Colonic mucosa (tissue), 4 donors: ENCODE measurements at places on chromosomes 16 and 17. TPM values are rescaled to one million over a fixed set of nuclear protein-coding genes. Genes with fewer than 3 reads are reported as not detected.

Gene ZNF646
- 18.4 TPM for total RNA-seq

Gene SULT1A3
- total RNA-seq, result 59.0 TPM

Gene EVPL
- total RNA-seq, result 18.8 TPM

Gene GNG13
- not detected for total RNA-seq

DNA sequence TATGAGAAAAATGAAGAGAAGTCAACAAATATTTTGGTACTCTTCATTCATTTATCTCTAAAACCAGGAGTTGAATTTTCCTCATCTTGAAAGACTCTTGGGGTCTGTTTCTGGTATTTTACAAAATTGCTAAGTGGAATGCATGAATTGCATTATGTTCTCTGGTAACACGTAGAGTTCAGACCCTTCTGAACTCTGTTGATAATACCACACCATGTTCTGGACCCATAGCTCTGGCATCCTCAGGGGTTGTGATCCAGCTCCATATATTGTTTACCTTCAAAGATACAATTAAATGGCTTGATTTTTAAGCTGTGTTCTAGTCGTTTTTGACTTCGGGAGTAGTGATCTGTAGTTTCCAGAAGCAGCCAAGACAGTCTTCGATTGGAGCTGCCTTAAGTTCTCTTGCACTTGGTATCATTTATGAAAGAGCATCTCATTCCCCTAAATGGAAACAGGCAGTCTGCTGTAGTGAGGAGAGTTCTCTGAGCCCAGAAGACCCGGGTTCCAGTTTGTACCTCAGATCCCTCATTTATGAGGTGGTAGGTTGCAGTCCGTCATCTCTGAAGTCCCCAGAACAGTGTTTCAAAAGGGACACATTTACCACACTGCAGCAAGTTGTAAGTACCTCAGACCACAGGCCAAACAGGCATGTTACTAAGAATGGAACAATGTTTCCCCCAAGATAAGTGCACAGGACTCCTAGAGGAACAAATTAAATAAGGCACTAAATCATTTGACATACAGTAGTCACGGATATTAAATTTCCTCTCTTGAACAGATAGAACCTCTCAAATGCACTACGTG is 9.6 kb downstream of the PSMD7 start:
- H3K27me3 ChIP-seq, result no peaks in the 10 kb centered on the region
- H3K4me1 ChIP-seq, result no peaks in the 10 kb centered on the region
- H3K27ac ChIP-seq, result no peak overlapping the region
- DNase-seq, result no peak
- H3K4me3 ChIP-seq, result no peak overlapping the region

GRCh38 chr17:80430446-80431245 is 15.7 kb downstream of the ENDOV start:
- H3K36me3 ChIP-seq, result no peaks in the 10 kb centered on the region
- H3K27me3 ChIP-seq, result no peaks in the 10 kb centered on the region
- no peak for DNase-seq
- no peaks in the 10 kb centered on the region for H3K4me1 ChIP-seq
- no peak overlapping the region for H3K27ac ChIP-seq
- no peak overlapping the region for H3K4me3 ChIP-seq
